ENCODE measurements at places on chromosomes 4 and X.

DNA sequence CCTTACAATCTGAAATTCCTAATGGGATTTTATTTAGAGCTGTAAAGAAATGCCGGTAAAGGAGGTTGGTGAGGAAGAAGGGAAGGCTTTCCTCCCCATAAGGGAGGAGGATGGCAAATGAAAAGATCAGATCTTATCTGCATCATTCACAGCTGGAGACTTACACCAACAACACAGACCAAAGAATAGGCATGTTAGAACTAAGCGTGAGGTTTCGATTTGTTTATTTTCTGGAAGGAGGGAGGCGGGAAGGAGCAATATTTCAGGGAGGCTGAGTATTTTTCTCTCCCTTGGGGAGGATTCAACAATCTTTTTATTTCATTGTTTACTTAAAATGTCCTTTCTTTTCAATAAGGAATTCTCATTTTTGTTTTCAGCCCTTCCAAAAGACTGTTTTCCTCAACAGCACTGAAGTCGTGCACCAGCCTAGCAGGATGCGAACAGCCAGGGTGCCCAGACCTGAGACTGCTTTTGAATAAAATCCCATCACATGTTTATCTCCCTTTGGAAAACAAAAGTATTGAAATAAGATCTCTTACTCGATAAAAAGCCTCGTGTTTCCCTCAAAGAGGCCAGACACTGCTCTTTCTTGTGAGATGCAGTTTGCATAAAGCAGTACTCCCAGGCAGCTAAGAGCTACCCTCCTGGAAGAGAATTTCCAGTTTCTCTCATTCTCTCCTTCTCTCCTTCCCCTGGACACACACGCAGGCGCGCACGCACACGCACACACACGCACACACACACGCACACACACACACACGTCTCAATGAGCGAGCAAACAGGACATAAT, 236.1 kb downstream of the MGST2 start:
- DNase-seq, result no peak

GRCh38 chr4:176791591-176792325, 964 bp downstream of the VEGFC start:
- DNase-seq, result peak; percentile 71

DNA sequence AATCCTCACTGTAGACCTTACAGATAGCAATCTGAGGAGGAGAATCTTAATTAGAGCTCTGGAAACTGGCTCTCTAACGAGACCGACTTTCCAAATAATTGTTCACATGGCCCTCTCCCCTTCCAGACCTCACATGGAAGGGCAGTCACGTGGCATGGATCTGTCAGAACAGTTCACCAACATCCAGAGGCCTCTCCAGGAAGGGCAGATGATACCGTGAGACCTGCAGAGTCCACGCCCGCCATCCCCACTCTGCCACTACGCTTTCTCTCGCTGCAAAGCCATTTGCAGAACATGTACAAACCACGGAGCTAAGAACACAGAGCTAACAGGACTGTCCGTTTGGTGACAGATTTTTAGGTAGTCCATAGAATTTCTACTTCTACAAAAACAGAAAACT, 20.7 kb downstream of the FAT1 start:
- DNase-seq, result no peak

- no peak for DNase-seq
These were observed 119.8 kb upstream of the TSPAN5 start for GRCh38 chr4:98778206-98778605.

DNA sequence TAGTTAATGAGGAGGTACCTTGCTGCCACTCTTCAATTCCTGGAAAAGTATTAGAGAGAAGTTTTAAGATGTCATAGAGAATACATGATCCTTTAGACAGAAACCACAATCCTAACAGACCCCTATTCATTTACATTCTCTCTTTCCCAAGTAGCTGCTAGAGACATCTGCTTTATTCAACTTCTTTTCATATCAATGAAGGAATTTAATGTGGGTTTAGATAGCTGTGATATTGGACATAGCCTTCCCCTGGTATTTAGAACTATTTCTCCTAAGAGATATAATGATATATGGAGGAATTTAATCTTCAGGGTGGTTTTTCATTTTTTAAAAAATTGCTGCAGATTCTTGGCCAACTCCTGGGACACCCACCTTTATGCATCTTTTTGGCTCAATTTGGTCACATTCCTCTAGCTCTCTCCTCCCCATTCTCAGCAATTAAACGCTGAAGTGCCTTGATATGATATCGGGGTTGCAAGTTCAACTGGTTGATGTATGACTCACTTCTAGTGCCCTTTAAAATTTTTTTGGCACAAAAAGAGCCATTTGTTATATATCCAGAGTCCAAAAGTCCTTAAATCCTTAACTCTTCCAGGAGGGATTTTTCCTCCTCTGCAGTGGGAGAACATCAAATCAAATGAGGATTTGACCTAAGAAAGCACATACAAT, 57.6 kb downstream of the DOCK11 start:
- DNase-seq, result no peak

DNA sequence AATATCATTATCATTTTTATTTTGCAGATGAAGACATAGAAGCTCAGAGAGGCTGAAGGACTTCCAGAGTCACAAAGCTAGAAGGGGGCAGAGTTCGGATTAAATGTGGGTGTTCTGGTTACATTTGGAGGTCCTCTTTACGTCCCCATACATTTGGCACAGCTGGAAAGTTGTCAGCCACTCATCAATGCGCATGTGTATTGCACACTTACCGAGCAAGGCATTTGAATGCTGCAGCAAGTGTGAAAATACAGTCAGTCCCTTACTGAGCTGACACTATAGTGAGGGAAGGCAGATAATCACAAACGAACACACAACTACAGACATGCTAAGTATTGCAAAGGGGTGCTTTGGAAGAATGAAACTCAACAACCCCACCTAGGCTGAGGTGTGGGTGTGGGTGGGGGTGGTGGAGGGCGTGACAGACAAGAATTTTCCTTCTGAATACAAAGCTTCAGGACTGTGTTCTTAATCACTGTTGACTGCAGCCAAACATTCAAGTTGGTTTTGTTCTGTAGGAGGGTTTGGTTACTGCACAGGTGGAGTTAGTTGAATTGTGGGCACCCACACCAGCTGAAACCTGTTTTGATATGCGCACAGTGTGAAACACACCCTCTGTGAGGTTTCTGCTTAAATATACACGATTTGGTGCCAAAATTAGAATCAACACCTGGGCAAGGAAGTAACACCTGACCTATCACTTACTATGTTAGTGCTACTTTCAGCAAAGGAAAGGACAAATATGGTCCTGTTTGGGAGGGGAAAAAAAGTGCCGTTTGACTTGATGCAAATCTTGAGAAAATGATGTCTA, 72.4 kb downstream of the COQ2 start:
- no peak for DNase-seq

- no peak for DNase-seq
These were observed 13.3 kb downstream of the UBA6 start for GRCh38 chr4:67687636-67688035.

DNA sequence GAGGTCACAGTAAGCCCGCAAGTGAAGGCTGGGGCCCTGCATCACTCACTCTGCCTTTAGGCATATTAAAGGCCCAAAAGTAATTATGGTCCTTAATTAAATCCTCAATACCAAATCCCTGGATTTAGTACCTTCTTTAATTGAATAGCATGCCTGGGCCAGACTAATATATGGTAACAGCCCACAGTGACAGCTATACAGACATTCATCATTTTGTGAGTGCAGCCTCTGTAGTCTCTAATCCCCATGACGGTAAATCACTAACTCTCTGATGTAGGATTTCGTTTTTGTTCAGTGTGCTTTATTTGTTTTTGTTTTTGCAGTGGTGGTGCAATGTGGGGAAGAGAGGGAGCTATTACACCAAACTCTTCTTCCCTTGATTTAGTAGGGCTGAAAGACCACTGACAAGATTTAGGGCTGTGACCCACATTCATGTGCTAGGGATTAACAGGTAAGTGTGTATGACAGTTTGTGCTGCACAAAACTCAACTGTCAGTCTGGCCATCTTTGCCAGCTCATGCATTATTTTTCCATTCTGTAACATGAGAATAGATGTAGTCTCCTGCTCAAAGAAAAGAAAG, 60.6 kb upstream of the SLC39A8 start:
- no peak for DNase-seq

DNA sequence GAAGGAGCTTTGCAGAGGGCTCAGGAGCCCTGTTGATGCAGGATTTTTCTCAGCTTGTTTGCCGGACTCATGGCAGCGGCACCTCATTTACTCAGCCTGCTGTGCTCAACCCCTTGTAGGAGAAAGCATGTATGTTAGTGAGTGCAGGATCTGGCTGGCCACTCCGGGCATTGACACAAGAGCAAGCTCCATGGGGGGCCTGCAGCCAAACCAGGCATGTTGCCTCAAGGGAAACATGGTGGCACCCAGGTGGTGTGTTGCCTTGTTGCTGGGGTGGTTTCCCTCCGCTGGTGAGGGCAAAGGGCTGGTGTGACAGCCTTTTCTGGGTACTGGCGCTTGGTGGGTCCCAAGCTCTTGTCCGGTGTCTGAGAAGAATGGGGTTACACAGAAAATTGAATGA, 189.3 kb upstream of the ANXA3 start:
- peak; percentile 77 for DNase-seq

DNA sequence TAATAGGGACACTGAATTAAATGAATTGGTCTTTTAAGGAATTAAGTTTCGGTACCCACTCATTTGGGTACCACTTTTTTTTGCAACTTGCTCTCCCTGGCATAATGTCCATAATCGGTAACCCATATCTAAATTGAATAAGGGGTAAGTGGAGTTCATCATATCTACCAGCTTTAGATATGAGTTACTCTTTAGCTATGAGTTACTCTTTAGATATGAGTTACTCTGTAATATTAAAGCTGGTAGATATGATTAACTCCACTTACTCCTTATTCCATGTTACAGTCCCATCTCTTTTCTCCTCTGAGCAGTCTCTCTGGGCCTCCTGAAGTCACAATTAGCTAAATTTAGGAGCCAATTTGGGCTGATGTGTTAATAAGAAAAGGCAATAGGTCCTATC, 85.7 kb downstream of the TEX13C start:
- DNase-seq, result no peak

- no peak for DNase-seq
These were observed 30.2 kb downstream of the CNOT6L start for GRCh38 chr4:77788990-77789389.

DNA sequence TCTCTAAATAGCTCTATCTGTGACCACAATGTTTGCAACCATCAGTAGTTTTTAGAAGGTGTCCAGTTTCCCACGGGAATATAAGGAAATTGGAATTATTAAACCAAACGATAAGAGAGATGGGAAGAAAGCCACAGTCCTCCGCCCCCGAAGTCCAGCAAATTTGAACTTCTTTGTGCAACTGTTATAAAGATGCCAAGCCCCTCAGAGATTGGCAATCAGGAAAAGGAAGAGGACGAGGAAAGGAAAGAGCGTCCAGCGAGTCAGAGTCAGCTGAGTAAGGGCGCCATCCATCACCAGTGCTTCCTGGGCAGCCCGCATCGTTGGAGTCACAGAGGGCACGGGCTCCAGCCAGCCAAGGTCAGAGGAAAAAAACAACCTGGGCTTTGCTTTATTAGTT, 35.7 kb downstream of the LDB2 start:
- no peak for DNase-seq

DNA sequence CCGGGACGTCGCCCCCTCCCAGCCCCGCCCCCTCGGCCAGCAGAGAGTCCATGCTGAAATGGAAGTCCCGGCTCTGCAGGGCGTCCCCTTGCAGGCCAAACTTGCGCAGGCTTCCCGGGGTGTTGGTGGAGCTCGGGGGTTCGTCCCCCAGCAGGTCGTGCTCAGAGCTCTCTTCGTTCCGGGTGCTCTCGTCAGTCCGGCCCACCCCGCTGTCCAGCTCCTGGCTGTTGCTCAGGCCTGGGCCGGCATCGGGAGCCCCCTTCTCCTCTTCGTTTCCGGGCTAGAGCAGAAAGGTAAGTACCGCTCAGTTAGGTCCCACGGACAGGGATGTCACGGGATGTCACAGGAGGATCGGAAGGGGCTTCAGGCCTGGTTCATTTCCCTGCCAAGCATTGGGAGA, 10.2 kb downstream of the SSR4 start:
- no peak for DNase-seq

Data from endodermal cell (in vitro differentiated cells).